A375 (cell line): ENCODE measurements at places on chromosomes 4 and X. TPM values are rescaled to one million over a fixed set of nuclear protein-coding genes. Genes with fewer than 3 reads are reported as not detected.

PLS3 gene
- 17.6 and 22.1 TPM in 2 replicates for total RNA-seq

MRPS18C gene
- total RNA-seq: 26.4 and 30.2 TPM in 2 replicates

ABCD1 gene
- 17.0 and 17.8 TPM in 2 replicates for total RNA-seq

HSD17B13 gene
- 0.19 and 0.72 TPM in 2 replicates for total RNA-seq

FGFBP2 gene
- total RNA-seq: 2.3 TPM in 2 replicates

SAGE1 gene
- 14.1 and 16.7 TPM in 2 replicates for total RNA-seq

UNC5C gene
- total RNA-seq: 0.58 and 0.91 TPM in 2 replicates

MAGEA12 gene
- total RNA-seq: 115 and 120 TPM in 2 replicates

FAT4 gene
- total RNA-seq: 1.2 and 1.6 TPM in 2 replicates

GLRA2 gene
- not detected in 2 replicates for total RNA-seq

ATP2B3 gene
- total RNA-seq: 0.08 TPM in 1 of 2 replicates, not detected in the other

MAGED2 gene
- 85.0 and 96.1 TPM in 2 replicates for total RNA-seq
